ENCODE measurements at places on chromosomes 4 and X.

GRCh38 chr4:79652738-79653137 lies 244.7 kb upstream of the GK2 start:
- DNase-seq = no peak

DNA sequence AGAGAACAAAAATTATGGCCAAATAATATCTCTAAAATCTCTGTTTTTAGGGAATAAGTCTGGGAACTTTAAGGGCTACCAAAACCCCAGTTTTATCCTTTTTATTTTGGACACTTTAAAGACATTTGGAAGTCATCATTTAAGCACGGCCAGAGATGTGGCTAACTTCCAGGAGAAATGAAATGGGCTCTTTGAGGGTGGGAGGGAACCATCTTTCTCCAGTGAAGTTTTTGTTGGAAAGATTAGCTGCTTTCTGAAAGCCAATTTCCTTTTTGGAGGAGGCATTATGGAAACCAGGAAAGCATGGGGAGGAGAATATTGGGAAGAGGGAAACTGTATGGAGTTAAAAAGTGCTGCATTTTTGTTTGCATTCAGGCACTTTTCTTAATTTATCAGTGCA lies 4.8 kb downstream of the VSIG1 start:
- no peak for DNase-seq

DNA sequence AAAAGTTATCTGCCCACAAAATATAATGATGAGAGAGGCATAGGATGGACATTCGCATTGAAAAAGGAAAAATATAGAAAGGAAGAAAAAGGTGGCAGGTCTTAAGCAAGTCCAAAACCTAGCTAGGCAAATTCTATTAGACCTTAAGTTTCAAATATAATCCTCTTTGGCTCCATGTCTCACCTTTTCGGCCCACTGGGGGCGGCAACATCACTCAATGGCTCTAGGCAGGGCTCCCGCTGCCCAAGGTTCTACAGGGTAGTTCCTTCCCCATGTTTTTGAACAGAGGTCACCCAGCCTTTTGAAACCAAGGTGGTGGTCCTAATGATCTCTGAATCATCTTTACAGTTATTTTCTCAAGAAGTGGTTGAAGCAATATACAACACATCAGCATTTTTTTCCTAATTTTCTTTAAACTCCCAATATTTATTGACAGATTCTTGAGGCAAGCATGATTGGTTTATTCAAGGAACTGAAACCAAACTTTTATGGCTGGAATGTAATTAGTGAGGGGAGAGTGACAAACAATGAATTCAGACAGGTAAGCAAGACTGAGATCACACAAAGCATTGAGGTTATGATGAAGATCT lies 309.4 kb downstream of the ANTXR2 start:
- no peak for DNase-seq

DNA sequence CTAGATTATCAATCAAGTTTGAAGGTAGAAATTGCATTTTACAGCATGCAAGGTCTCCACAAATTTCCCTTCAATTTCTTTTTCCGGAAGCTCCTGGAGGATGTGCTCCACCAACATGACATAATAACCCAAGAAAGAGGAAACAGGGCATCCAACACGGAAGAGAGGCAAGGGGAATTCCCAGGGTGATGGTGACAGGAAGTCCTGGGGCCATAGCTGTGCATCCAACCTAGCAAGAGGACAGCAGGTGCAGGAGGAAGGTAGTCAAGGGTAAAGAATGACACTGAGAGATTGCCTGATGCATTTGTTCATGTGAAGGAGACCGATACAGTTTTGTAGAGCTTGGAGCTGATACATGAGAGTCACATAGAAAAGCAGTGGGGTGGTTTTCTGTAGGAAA lies 115.7 kb upstream of the LSM6 start:
- DNase-seq = peak; percentile 10
